ENCODE measurements at places on chromosomes 11 and 22.
A peak's percentile ranks its signal among the peaks of the same experiment; 100 is the strongest.

GRCh38 chr11:75189911-75190310 is 39.0 kb downstream of the SLCO2B1 start:
- no peak for DNase-seq

DNA sequence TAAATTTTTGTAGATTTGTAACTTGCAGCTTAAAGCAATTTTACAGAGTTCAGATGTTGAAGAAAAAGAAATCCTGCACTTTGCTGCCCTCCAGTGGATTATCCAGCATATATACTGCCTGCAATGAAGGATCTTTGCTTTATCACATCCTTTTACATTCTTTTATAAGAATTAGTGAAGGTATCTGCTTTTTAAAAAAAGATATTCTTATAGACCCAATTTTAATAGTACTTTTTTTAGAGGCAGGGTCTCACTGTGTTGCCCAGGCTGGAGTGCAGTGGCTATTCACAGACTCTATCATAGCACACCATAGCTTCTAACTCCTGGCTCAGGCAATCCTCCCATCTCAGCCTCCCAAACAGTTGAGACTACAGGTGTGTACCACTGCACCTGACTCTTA is 60.7 kb downstream of the TTC17 start:
- DNase-seq: no peak

GRCh38 chr11:6615882-6616585 is 3.2 kb downstream of the TPP1 start:
- DNase-seq: no peak

DNA sequence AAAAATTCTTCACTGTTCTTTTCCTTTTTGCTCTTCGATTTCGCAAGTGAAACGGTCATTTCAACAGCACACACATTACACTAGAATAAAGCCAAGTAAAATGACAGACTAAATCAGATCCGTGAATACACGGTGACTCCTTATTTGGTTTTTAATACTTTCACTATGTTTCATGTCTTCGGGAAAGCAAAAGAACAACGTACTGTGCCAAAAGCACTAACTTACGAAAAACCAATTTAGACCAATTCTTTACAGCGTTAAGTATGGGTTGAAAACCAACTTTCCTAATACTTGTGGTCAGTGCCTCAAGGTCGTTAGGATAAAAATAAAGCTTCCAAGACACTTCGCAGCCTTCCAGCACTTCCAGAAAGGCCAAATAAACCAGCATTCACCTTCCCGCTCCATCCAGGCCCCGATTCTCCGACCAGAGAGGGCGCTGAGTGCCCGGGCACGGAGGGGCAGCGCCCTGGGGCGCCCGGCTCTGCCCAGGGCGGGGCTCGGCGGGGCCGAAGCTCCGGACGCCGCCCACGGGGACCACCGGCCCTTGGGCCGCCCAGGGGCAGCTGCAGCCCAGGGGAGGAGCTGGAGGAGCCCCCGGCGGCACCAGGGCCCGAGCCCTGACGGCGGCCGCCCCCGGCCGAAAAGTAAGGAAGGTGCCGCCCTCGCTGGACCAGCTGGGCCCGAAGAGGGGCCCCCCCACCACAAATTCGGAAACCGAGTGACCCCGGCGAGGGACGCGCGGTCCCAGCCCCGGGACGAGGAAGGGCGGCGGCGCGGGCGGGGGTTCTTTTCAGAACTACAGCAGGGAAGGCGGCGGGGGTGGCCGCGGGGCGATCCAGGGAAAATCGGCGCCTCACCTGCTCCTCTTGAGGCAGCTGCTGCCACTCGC is 499 bp downstream of the ATL3 start:
- no peak for DNase-seq

- peak; percentile 44 for DNase-seq
Observed at GRCh38 chr11:5815534-5815933, 6.8 kb downstream of the OR52N2 start.

DNA sequence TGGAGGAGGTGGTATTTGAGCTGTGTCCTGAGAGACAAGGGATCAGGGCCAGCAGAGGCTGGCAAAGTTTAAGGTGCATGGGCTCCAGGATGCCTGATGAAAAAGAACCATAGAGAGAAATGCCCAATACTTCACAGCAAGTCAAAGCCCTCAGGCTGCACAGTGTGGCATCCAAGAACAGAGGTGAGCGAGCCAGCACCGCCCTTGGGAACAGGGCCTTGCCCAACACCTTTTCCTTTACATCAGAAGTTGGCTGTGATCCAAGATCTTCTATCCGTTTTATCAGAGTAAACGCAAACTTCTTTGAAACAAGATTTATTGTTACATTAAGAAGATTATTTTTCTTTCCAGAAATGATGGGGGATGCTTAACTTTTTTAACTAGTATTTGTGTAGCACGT is 1.4 kb downstream of the B3GNT6 start:
- no peak for DNase-seq

DNA sequence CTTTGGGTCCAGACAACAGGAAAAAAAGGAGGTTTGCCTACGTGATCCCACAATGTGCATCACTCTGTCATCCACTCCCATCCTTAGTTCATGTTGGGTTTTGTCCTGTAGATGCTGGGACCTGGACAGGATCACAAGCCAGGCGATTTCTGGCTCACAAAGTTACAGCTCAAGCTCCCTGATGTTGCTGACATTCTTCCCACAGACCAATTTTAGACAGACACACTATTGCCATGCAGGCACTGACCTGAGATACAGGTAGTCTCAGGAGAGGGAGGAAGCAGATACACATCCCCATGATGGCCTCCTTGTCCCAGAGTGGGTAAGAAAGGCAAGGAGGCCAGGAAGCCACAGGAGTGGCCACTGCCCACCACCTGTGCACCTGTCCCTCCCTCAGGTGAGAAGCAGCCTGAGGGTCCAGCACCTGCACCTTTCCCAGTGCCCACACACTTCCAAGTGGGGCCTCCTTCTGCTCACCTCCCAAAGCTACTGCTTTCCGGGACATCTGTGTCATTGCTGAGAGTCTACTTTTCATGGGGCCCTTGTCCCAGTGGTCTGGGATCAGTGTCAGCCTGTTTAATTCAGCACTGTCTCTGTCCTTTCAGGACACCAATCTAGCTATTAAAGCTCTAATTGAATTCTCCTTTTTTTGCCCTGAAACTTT is 52.0 kb upstream of the TOP3B start:
- DNase-seq: no peak

- no peak for DNase-seq
Observed at GRCh38 chr11:76637491-76638269, 32.9 kb downstream of the LRRC32 start.

GRCh38 chr11:20608934-20609333 is 9.5 kb downstream of the SLC6A5 start:
- DNase-seq: no peak

- DNase-seq: no peak
Observed at GRCh38 chr11:86497310-86497709, 122.6 kb downstream of the CCDC81 start.

DNA sequence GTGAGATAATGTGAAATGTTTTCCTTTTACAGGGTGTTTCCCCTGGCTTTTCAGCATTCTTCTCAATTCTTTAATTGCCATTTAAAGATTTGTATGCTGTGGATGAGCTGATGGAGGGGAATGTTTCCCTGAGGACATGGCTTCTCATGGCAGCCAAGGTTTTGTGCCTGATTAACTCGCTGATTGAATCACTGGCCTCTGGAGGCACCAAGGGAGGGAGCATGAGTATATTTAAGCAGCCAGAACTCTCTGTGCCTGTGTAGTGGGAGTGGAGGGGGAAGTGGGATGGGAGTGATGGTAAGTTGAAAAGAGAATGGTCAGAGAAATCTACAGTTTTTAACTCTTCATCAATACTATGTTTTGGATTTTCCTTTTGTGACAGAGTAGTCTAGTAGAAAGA is 88.7 kb downstream of the STIM1 start:
- no peak for DNase-seq

- no peak for DNase-seq
Observed at GRCh38 chr11:14359501-14360031, 583 bp upstream of the RRAS2 start.
